ENCODE measurements at places on chromosomes 1 and 21.

- DNase-seq: peak; percentile 39
Observed at GRCh38 chr1:48493970-48494769, 22.2 kb upstream of the SPATA6 start.

- DNase-seq: peak; percentile 60
Observed at GRCh38 chr1:204684571-204685235, 835 bp downstream of the LRRN2 start.

DNA sequence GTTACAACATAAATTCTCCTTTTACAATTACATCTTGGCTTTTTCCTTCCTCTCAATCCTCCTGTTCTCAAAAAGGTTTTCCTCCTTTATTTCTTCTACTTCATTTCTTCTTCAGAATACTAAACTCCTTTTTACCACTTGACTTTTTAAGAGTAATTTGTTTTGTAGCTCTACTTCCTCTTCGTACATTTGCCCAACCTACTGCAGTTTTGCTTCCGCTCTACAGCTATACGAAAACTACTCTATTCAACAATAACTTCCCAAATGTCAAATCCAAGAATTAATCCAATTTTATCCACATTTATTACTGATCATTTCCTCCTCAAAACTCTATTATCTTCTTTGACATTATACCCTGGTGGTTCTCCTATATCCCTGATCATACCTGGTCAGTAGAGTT lies 3.4 kb downstream of the GDAP2 start:
- DNase-seq: no peak

- no peak for DNase-seq
Observed at GRCh38 chr1:172452536-172453152, 8.8 kb upstream of the PIGC start.

GRCh38 chr21:14550135-14550534 lies 4.0 kb upstream of the SAMSN1 start:
- no peak for DNase-seq

GRCh38 chr1:34113887-34114286 lies 51.1 kb downstream of the CSMD2 start:
- DNase-seq: no peak
